ENCODE measurements at places on chromosomes 3 and 15.

- peak; percentile 30 for DNase-seq
Observed at GRCh38 chr3:149936812-149937230, 33.9 kb downstream of the PFN2 start.

GRCh38 chr3:80677796-80678195 is 910.0 kb upstream of the ROBO1 start:
- DNase-seq, result no peak

- peak; percentile 12 for DNase-seq
Observed at GRCh38 chr3:88031642-88032077, 27.1 kb downstream of the CGGBP1 start.

GRCh38 chr3:48552111-48552951 is 4.3 kb downstream of the PFKFB4 start:
- no peak for DNase-seq

DNA sequence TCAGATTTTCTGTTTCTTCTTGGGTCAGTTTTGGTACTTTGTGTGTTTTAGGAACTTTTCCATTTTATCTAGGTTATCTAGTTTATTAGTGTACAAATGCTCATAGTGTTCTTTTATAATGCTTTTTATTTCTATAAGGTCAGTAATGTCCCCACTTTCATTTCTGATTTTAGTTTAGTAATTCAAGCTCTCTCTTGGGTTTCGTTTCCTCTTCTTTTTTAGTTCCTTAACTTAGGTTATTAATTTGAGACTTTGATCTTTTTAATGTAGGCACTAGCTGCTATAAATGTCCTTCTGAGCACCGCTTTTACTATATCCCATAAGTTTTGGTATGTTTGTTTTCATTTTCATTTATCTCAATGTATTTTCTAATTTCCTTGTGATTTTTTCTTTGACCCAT is 27.0 kb upstream of the CD200R1L start:
- DNase-seq, result no peak

DNA sequence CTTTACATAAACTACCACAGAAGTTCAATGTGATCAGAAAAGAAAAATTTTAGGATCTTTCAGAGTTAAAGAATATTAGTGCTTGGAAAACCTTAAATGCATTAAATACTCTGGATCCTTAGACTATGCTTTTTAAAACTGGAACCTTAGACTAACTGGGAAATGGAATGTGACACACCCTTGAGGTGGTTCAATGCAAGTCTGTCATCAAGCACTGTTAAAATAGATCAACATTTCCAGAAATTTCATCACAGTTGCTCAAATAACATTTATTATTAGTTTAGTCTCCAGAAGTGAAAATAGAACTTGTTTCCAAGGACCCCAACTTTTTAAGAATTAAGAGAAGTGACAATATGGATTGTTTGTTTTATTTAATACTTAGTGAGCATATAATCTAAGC is 71.8 kb downstream of the GAP43 start:
- DNase-seq, result no peak

DNA sequence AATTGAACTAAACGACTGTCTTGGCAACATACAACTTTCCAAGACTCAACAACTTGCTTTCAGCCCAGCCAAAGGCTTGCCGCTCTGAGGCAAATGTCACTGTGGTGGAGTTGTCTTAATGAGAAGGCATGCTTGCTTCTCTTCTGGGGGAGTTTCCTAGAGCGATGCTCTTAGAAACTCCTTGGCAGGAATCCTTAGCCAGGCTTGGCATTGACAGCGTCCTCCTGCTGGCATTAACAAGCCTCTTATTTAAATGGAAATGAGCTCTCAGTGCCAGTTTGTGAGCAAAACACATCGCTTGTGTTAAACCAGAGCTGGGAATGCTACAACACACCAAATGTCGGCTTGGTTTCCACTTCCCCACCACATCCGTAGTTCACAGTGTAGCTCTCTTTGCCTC is 265.5 kb upstream of the TPRG1 start:
- no peak for DNase-seq

- no peak for DNase-seq
Observed at GRCh38 chr15:51263116-51263515, 75.3 kb downstream of the CYP19A1 start.

DNA sequence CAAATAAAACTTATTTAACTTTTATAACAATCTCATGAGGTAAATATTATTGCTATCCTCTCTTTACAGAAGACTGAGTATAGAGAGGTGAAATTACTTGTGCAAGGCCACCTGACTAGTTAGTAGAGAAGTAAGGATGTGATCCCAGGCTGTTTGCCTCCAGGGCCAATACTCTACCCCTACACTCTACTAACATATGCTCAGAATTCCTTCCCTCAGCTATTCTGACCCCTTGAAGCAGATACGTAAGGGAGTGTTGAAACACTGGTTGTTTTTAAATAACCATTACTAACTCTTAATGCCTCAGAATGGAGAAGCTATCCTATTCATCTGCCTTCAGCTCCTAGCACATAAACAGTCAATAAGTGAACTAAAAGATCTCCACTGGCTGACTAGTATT is 24.1 kb downstream of the CSTA start:
- DNase-seq, result no peak

DNA sequence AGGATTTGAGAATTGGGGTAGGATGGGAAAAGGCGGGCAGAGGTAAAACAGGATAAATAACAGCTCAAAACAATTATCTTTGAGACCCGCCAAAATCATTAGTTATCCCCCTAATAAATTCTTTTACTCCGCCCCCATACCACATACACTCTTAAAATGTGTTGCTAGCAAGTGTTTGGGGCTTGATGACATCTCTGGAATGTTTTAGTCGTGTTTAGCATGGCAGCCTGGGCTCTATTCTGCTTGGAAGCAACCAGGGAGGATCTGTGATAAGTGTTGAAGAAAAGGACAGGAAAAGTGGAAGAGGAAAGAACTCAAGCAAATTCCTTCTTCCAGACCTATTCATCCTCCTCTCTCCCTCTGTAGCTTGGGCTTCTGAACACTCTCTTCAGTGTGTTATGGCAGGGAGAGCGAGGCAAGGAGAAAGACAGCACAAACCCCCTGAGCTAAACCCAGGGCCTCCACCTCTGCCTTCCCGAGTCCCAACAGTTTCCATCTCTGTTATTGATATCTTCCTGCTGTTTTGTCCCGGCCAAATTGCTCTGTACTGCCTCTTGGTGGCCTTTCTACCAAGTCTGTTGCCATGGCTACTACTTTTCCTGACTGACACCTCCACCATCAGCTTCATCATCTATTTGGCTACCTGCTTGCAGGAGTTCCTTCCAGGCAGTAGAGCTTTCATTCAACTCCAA is 135.8 kb downstream of the RPL22L1 start:
- no peak for DNase-seq

DNA sequence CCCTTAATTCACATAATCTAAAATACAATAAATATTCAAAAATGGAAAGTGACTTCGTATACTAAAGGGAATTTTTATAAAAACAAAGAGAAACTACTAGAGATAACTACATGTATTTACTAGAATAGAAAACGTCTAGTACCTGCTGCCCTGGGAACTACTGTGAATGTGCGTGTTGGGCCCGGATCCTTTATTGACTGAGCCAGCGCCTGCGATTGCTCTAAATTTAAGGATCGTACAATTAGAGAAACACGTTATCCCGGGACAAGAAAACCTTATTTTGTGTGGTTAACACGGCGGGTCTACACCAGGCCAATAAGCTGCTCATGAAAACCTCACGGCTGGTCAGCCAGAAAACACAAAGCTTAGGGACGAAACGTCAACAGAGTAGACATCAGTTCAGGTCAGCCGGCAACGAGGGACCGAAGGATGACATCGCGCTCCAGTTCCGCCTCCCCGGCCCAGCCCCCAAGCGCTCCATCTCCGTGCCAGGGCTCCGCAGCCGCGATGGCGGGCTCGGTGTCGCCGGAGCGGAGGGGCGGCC is 555 bp downstream of the TM2D3 start:
- no peak for DNase-seq

- no peak for DNase-seq
Observed at GRCh38 chr15:31102374-31103342, 1.1 kb upstream of the TRPM1 start.

DNA sequence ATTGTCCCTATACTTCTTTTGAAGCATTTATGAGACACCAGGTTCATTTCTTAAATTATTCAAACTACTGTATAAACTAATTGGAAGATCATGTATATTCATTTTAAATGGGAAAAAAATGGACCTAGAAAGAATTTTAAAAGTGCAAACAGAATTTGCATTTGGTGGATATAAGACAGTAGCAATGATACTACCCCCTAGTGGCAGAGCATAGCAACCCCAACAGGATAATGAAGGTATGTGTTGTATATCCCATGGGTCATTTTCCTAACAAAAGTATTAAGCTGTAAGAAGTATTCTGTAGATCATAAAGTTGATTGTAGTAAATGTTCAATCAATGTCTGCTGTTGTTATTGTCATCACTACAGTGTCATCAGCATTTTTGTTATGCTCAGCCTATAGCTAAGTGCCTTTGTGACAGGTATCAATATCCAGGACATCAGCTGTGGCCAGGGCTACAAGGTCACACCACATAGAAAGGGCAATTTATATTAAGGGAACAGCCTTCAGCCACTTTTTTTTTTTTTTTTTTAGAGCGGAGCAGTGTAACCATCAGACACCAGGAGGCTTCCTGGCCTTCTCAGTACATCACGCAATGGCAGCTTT is 175.8 kb downstream of the FOXB1 start:
- DNase-seq, result no peak

DNA sequence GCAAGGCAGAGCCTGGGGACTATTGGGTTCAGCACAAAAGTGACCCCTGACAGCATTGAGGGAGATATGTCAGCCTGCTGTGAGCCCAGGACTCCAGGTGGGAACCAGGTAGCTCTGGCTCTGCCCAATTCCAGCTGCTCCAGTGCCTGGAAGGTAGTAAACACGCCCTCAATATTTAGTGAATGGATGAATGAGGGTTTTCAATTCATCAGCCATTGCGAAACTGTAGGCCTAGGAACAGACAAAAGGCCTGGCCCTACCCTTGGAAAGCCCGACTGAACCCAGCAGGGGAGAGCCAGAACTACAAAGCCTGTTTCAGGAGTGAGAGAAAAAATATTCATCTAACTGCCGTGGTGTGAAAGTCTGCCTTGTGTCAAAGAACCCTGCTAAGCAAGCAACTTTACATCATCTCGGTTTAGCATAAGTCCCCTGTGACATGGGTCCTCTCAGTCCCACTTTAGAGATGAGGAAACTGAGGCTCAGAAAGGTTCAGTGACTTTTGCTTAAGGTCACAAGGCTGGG is 8.1 kb upstream of the CSK start:
- DNase-seq, result no peak

DNA sequence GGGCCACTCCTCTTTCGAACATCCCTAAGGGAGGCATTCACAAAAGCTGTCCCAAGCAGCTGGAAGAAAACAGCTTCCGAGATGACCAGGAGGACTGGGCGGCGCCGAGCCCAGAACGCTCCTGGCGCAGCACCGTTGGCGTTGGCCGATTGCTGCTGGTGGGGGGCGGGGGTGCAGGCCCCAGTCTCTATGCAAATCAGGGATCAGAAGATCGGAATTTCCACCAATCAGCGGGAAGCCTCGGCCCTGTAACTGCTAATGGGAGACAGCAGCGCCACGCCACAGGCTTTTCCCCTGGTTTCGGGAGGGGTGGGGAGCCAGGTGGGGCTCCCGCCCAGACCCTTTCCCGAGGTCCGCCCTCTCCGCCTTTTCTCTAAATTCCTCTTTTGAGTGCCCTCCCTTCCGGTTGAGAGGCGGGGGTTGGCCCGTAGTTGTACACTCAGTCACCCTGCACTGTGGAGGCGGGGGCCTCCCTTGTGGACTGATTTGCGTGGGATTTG is 27.0 kb downstream of the HMCES start:
- no peak for DNase-seq

DNA sequence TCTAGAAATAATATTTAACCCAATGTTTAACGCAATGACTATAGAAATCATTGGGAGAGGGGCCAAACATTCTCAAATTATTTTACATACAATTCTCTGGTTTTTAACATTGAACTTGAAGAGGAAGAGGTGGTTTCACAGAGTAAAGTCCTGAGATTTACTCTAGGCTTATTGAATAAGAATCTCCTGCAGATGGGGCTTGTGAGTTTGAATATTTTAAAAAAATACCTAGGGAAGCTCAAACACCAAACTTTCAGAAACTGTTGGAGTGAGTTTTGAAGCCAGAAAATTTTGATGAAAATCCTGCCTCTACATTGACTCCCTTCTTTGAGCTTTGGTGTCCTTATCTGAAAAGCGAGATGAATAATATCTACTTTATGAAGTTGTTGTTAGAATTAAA is 906.6 kb downstream of the TUSC7 start:
- DNase-seq, result no peak

DNA sequence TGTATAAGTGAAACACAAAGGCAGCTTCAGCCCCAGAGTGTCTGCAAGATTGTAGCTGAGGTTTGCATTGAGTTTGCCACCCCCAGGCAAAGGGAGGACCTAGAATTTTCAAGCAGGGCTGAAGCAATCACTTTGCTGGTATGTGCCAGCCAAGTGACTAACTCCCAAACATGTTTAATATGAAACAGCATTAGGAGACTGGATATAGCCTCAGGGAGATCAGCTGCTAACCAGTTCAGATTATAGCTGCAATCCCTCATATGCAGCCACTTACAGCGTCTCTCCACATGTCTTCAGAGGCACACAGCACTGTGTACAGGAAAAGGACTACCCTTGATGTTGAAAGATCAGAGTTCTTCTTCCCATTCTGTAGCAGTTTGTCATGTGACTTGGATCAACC is 38.4 kb upstream of the PPP2R3A start:
- DNase-seq, result no peak

DNA sequence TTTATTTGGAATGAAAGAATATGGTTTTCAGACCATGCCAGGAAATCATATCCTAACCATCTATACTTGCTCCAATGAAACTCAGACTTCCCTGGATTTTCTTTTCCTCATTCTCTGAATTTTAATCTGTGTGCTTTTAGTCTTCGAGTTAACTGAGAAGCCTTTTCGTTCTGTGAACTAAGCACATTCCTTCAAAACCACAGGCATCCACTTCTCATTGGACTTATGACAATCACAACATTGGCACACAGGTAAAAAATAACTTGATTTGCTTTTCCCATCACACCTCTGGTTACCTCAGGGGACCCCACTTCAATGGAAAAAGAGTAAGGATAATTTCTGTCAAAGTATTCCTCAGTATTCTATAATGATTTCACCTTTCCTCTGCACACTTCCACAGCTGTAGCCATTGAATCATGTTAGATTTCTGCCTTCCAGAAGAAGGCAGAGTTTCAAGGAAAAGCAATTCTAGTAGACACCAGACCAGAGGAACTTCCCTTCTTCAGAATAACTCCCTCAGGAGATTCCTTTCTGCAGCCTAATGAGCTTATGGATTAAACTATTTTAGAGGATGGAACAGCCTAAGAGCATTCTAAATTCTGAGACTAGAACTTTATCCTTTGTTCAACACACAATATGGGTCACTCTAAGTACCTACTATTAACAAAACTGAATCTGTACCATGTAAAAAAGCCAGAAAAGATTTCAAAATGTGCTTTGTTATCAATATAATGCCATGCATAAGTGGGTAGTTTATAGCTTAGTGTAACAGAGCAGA is 15.9 kb downstream of the COMMD2 start:
- no peak for DNase-seq

DNA sequence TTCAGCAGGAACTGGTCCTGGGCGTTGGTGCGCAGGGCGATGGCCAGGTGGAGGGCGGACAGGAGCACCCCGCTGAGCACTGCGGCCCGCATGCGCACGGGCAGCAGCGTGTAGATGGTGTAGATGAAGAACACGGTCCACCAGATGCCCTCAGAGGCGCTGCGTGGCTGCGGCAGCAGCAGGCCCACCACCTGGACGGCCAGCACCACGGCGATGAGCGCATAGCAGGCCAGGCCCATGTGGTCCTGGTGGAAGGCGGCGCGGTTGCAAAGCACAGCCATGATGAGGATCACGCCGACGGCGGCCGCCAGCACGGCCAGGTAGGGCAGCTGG is 1.5 kb downstream of the ADCY5 start:
- no peak for DNase-seq

Measured in GM06990 (cell line).